ENCODE measurements at places on chromosomes 3 and 15. TPM values are rescaled to one million over a fixed set of nuclear protein-coding genes. Genes with fewer than 3 reads are reported as not detected.

- no peak for DNase-seq
Measured at GRCh38 chr15:55164284-55164683, 32.5 kb downstream of the RSL24D1 start.

SETD2 gene
- 79.3 TPM for total RNA-seq

DNA sequence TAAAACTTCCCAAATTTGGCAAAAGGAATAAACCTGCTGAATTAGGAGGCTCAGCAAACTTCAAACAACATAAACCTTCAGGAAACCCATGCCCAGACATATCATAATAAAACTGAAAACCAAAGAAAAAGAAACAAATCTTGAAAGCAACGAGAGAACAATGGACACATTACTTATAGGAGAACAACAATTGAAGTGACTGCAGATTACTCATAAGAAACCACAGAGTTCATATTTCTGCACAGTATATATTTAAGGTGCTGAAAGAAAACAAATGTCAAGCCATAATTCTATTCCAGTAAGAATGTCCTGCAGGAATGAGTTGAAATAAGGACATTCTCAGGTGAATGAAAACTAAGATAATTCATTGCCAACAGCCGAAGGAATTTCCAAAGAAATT lies 80.8 kb upstream of the PROK2 start:
- no peak for DNase-seq

GRCh38 chr3:59386165-59386564 lies 336.3 kb upstream of the CFAP20DC start:
- no peak for DNase-seq

DNA sequence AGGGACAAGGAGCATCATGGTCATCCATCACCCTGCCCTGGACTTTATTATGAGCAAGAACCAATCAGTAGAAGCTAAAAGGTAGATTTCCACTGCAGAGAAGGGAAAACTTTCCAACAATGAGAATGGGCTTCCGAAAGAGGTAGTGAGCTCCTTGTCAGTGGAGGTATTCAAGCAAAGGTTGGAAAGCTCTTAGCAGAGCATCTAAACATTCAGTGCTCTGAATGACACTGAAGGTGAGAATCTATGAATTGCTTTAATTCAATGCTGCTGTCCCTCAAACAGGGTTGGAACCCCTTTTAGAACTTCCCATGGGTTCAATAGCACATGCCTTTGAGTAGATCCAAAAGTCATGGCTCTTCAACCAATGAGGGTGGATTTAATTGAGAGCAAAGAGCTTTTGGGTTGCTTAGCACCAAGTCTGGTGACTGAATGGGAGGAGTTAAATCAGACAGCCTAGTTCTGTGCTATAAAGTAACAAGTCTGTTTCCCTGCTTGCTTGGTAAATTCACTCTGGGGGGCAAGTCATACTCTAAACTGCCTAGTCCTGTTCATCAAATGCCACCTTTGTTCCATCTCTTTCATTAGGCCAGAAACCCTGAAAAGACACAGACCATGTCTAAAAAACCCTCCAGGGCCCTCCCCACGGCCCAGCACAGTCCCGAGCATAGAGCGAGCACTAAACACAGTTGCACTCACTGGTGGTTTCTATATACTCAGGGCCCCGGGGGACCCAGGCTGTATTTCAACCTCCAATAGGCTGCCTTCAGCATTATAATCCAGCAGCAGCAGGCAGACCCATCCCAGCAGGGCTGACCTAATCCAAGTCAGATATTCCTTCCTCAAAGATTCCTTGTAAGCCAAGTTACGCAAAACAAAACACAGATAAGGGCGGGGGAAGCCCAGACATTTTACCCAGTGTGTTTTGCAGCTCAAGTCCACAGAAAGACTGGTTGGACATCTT lies 161.2 kb downstream of the MEGF11 start:
- no peak for DNase-seq

DNA sequence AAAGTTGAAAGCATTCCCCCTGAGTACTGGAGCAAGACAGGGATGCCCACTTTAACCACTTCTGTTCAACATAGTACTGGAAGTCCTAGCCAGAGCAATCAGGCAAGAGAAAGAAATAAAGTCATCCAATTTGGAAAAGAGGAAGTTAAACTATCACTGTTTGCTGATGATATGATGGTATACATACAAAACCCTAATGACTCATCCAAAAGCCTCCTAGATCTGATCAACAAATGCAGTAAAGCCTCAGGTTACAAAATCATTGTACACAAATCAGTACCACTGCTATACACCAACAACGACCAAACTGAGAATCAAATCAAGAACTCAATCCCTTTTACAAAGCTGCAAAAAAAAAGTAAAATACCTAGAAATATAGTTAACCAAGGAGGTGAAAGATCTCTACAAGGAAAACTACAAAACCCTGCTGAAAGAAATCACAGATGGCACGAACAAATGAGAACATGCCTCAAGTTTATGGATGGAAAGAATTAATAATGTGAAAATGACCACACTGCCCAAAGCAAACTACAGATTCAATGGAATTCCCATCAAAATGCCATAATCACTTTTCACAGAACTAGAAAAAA lies 40.3 kb downstream of the RPL39L start:
- DNase-seq: no peak

C3orf49 gene
- not detected for total RNA-seq

- DNase-seq: peak; percentile 36
Measured at GRCh38 chr3:128226795-128227395, 73.6 kb downstream of the EEFSEC start.

DNA sequence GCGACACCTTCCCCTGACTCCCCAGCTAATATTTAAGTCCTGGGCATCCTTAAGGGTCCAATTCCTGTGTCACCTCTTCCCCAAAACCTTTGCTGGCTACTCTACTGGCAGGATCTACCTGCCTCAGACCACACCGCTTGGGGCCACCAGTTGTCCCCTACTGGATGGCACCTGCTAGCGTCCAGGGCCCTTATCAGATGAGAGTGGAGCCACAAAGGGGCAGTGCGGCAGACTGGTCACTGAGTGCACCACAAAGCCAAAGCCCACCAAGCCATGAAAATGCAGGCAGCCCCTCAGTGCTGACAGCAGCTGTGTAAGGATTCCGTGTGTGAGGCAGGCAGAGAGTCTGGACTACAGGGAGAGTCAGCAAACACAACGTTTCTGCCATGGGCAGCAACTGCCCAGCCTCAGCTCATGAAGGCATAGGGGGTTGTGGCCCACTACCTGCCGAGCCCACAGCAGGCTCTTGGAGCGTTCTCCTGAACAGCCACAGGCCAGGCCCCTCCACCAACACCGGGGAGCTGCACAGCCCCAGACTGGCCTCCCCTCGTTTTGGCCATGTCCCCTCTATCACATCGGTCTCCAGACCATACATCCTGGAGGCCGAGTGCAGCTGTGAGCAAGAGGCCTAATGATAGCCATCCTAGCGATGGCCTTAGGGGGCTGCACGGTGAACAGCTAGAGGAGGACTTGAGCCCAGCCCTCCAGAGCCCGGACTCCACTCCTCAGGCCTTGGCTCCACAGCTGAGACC lies 32.3 kb downstream of the ALDH1L1 start:
- no peak for DNase-seq

- DNase-seq: no peak
Measured at GRCh38 chr3:189790658-189791057, 159.5 kb downstream of the TP63 start.

DNA sequence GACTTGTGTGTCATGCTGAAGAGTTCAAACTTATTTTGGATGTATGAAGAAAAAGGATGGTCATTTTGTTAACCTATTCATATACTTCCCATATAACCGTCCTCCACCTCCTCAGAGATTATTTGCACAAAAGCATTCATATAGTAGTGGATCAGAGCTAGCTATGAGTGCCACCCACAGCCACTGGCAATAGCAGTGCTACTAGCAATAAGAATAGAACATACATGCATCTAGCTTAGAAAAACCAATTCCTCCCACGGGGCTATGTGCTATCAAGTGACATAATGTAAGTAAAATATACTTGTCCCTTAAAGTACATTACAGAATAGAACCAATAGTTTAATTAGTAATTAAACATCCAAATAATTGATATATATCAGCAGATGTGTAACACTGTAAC lies 10.3 kb upstream of the ZBED2 start:
- no peak for DNase-seq

DNA sequence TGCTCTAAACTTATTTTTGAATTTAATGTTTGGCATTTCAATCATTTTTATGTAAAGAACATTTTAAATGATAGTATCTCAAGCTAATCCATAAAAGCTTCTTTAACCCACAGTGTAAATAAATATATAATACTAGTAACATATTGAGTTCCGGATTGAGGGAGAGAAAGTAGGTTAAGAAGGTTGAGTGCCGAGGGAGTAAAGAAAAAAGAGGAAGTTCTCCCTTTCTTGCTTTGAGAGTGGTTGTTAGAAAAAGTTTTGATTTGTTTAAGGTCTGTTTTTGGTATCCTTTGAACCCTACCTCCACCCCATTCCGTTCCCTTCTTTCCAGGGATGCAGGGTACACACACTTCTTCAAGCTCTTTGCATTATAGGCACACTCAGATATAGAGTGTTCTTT lies 130.8 kb downstream of the VPS8 start:
- DNase-seq: peak; percentile 40

- DNase-seq: no peak
Measured at GRCh38 chr15:78538358-78538757, 1.9 kb upstream of the PSMA4 start.

DNA sequence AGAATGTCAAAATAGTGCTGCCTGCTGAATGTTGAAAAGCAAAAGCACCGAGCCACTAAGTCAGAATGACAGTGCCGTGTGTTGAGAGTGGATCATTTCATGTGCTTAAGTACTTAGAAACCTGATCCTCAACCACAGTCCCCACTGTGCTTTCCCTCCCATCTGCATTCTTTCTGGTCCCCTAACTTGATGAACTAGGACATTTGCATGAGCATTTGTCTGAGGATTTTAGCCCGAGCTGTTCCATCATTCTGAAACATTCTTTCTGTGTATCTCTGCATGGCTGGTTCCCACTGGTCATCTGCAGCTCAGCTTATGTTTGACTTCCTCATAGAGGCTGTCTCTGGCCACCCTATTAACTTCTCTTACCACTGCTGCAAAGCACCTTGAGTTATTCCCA lies 42.0 kb downstream of the SST start:
- DNase-seq: no peak

All from OCI-LY7 (cell line).